Activated T-helper 1 cell treated with anti-CD3 and anti-CD28 coated beads, Interleukin-12 subunit alpha, Interleukin-12 subunit beta, Interleukin-2, Interleukin-4 antibody, amounts not matched to agents 30 ng/mL and 10 ng/mL and 1 ng/mL, durations not matched to agents 14 hours and 24 hours and 36 hours (primary cell): ENCODE measurements at places on chromosomes 2 and 18.

- DNase-seq, result no peak
Observed at GRCh38 chr2:175815537-175815936, 186.5 kb downstream of the LNPK start.

DNA sequence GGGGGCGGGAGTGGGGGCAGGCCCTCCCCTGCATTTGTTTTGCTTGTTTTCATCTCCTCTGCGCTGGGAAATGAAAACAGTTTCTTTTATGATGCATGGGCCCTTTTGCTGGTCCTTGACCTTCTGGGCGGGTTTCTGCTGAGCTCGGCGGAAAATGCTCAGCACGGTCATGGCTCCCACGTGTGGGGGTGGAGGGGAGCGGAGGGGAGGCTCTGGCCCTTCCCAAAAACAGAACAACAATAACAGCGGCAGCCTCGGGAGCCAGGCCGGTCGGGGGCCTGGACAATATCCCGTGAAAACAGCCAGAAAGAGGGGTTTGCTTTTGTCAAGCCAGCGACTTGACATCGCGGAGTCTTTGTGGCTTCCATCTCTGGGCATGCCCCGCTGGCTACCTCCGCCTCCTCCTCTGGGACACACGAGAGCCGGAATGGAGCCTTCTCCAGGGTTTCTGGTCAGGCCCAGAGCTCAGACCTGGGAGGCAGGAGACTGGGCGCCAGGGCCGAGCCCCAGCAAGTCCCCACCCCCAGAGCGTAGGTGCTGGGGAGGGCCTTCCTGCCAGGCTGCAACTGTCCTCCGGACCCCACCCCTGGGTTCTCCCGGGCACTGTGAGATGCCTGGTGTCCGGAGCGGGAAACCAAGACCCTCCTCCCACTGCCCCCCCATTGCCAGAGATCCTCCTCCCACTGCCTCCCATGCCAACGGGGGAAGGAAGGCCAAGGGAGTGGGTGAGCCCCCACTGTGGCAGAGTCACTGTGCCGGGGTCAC lies 35.9 kb upstream of the SNED1 start:
- no peak for DNase-seq

DNA sequence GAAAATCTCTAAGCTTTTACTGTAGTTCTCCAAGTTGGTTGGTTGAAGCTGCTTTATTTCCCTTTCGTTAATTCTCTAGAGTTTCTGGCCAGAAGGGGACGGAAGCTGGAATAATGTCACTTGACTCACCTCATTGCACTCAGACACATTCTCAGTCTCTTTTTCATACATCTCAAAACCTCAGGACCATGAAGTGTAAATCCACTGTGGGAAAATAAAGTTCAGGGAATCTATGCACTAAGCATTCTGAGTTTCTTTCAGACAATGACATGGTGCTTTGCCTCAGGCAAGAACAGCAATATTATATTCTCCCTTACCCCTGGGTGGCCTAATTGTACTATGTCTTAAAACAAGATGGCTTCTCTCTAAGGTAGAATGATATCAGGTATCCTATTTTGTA lies 167.8 kb downstream of the PRPF40A start:
- no peak for DNase-seq

- no peak for DNase-seq
Observed at GRCh38 chr2:229715895-229716507, 1.6 kb upstream of the DNER start.

GRCh38 chr2:953975-954686 lies 3.5 kb downstream of the SNTG2 start:
- no peak for DNase-seq

GRCh38 chr2:216546641-216547403 lies 48.2 kb downstream of the RPL37A start:
- DNase-seq, result no peak

DNA sequence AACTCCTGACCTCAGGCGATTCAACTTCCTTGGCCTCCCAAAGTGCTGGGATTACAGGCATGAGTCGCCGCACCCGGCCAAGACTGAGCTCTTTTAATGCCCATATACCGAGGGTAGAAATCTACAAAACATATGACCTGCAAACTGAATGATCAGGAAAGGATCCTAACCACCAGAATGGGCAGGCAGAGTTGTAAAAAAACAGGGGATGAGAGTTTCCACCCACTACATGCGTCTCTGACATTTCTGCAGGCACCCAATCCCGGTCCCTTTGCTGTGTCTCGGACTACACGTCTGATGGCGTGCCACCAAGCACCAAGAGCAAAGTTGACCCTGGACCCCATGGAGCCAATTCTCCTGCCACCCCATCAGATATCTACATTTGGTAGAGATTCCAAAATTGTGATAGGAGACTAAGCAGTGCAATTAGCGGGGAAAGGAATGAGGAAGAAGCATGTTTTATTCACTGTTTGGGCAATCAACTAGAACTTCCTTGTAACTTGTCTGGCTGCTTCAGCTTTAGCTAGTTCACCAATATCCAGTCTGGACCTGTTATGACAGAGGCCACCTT lies 74.1 kb downstream of the ATP8B1 start:
- DNase-seq, result no peak

DNA sequence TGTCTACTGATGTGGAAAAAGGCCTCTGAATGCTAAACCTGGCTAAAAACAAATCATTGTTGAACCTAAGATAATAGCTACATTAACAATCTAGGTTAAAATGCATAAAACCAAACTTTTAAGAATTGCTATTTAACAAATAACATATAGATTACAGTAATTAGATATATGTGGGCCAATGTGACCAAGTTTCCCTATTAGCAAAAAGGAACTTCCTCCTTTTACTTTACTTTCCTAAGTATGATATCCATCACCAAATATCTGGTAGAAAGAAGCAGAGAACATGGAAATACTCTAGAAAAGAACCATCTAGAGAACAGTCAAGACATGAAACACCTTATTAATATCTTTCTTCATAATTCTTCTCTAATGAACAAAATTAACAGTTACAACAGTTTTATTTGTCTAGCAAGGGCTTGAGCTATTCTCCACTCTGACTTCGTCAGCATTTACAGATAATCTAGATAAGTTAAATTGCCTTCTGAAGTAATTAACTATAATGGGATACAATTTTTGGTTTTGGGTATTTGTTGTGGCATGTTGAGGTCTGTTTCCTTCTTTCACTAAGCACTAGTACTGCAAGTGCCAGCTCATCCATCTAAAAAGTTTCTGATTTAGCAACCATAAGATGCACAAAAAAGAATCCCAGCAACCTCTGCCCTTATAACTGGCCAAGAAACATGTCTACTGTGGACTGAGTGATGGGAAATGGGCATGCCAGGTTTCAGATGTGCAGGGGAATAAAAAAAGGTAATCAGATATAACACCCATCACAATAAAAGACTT lies 53.3 kb downstream of the MEMO1 start:
- no peak for DNase-seq

DNA sequence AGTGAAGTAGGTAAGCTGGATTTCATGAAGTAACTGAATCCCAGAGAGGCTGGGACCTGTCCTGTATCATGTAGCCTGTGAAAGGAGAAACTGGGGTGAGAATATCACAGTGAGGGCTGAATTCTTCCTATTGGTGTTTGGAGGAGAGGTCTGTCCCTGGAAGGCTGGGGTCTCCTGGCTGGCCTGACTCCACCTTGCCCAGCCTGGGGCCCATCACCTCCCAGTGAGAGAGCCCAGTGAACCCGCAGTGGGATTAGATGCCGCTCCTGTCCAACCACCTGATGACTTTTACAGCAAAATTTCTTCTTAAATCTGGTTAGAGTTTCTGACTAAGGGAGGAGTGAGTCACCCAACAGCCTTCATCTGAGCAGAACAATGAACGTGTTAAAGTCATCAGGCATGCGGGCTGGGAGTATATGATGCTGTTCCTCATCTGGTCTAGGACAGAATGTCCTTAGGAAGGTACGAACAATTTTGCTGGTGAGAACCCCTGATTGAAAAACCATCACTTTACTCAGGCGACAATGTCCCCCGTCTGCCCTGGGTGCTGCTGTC lies 152.9 kb downstream of the LPIN1 start:
- DNase-seq, result no peak

DNA sequence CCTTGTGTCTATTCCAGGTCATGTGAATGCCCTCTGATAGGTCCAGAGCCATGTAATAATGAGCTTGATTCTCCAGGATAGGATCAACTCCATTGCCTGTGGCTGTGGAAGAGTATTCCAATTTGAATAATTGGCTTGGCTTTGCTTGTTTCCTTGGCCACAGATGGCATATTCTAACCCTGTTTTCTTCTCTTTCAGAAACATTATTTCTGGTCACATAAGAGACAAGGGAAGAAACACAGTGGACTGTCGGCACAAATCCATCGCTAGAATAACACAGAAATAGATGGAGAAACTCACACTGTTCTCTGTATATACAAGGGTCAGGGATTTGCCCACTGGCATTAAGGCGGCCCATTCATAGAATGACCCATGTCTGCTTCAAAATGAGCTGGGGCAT lies 278.4 kb upstream of the CCDC68 start:
- no peak for DNase-seq

- DNase-seq, result no peak
Observed at GRCh38 chr2:31124904-31125303, 13.3 kb downstream of the GALNT14 start.

- DNase-seq, result no peak
Observed at GRCh38 chr2:119292226-119292625, 68.6 kb downstream of the STEAP3 start.

GRCh38 chr2:101551336-101551888 lies 76.5 kb upstream of the RFX8 start:
- DNase-seq, result no peak

DNA sequence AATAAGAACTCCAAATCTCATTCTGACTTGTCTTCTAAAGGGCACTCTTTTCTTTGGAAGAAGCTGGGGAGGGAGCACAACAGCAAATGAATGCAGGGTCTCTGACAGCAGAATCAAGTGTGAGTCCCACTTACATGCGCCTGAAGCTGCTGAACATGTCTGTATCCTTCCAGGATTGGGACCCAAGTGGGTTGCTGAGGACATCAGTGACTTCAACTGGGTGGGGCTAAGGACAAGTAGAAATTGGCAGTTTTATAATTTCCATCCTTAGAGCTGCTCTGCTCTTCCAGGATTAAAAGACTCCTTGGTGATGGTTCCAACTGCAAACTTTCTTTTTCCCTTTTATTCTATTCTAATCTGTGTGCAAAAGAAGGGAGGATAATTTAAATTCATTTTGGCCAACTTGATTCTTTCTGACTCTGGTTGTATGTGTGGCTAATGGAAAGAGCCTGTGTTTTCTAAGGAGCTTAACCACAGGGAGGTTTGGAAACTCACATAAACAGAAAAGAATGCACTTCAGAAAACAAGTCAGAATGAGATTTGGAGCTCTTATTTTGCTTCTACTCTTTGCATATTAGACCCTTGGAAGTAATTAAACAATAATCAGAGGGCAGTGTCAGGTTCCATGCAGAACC lies 20.6 kb downstream of the ANTXR1 start:
- DNase-seq, result no peak

- no peak for DNase-seq
Observed at GRCh38 chr18:28808373-28808772, 631.4 kb upstream of the CDH2 start.

DNA sequence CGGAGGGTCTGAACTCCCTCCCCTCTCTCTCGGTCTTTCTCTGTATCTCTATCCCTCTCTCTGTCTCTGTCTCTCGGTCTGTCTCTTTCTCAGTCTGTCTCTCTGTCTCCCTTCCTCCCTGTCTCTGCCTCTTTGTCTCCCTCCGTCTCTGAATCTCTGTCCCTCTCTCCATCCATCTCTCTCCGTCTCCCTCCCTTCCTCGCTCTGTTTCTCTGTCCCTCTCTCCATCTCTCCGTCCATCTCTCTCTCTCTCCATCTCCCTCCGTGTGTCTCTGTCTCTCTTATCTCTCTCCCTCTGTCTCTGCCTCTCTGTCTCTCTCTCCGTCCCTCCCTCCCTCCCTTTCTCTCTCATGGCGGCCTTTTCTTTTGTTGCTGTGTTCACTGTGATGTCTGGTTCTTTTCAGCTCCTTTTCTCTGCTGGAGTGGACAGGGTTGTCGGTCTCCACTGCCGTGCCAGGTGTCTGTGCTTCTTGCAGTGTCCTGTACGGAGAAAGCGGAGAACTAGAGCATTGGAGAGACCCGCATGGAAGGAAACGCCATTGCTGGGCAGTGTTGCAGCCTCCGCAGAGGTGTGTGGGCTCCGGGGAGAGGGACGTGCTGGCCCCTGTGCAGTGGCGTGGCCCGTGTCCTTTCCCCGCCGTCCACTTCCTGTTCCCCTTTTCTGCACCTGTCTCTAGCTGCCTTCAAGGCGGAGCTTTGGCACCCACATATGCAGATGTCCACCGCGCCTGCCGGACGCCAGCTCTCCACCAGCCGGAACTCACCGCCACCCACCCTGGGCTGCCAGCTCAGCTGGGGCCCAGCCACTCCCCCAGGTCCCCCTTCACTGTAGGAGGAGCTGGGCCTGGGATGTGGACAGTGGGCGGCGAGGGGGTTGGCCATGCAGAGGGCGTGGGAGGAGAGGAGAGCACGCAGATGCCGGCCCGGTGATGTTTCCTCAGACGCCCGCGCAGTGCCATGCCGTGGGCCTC lies 113.1 kb downstream of the NFATC1 start:
- DNase-seq, result no peak

- DNase-seq, result no peak
Observed at GRCh38 chr2:64657411-64657810, 3.7 kb upstream of the SERTAD2 start.

DNA sequence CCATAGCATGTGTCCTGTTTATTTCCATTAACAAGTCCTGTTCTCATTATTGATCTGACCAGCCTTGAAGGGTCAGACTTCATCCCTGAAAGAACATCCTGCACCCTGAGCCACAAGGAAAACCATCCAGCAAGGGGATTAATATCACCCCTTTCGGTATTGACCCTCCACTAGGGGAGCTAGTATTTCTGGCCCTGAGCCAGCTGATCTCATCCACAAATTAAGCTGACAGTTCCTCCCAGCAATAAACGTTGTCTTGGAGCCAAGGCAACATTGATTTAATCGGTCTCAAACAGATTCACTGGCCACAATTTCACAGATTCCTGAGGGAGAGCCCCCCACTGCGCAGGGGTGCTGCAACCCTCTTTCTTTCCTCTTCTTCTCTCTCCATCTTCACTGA lies 353.1 kb upstream of the FANCL start:
- no peak for DNase-seq

- DNase-seq, result no peak
Observed at GRCh38 chr18:71398531-71398930, 1109.7 kb downstream of the SOCS6 start.

GRCh38 chr18:12462242-12462641 lies 54.5 kb downstream of the PRELID3A start:
- DNase-seq, result no peak

- no peak for DNase-seq
Observed at GRCh38 chr2:101832114-101832513, 134.6 kb downstream of the MAP4K4 start.

DNA sequence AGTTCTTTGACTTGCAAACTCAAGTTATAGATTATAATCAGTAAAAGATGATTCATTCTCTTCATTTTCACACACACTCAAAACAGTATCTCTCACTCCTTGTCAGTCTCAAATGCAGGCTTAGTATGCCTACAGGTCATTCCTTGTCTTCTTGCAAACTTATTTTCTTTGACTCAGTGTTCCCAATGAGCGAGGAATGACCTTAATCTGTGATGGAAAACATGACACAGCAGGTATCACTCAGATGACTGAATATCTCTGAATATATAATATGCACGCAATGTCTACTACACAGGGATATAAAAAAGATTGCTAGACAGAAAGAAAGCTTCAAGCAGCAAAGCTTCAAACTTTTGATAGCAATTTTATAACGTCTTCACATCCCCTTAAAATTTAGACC lies 127.8 kb upstream of the RGPD4 start:
- no peak for DNase-seq
